ENCODE measurements at places on chromosomes 12 and 14.
A peak's percentile ranks its signal among the peaks of the same experiment; 100 is the strongest.

- no peak for DNase-seq
Observed at GRCh38 chr14:101564819-101565698, 3.8 kb downstream of the DIO3 start.

- DNase-seq = peak; percentile 68
Observed at GRCh38 chr14:34018564-34019244, 67.8 kb upstream of the EGLN3 start.

- DNase-seq = no peak
Observed at GRCh38 chr12:69354556-69355187, 4.9 kb upstream of the YEATS4 start.

DNA sequence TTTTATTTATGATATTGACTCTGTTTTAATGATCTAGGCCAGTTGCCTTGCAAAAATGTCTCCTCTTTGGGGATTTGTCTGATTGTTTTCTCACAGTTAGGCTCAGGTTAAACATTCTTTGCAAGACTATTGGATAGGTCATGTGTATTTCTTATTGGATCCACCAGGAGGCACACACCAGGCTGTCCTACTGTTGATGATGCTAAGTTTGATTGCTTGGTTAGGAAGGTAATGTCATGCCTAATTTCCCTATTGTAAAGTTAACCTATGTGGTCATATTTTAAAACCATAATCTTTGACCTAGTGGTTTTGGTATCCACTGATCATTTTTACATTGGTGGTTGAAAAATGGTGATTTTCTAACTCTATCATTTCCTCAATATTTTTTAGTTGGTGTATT lies 137.1 kb downstream of the BRMS1L start:
- DNase-seq = no peak

DNA sequence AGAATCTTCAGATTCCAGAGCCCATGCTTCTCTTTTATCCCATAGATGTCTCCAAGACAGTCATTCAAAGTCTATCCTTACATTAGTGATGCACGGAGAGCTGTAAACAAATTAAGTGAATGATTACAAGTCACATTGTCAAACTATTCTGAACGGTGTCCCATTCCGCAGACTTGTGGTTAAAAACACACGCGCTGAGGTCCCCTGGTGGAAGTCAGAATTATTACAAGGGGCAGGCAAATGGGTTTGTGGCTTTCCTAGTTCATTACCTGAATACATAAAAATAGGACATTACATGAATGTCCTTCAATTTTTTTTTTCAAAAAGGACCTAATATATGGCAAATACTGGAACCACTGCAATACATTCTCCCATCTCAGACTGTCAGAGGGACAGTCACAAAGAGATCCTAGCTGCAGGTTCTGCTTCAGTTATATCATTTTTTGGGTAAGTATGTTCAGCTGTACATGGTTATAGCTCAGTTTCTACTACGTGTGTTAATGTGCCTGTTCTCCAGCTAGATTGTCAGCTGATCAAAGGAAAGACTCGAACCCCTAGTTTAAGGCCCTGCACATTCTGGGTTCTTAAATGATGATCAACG lies 53.1 kb upstream of the STON2 start:
- DNase-seq = peak; percentile 79

GRCh38 chr14:58747181-58747580 lies 109.4 kb downstream of the DACT1 start:
- DNase-seq = peak; percentile 49

DNA sequence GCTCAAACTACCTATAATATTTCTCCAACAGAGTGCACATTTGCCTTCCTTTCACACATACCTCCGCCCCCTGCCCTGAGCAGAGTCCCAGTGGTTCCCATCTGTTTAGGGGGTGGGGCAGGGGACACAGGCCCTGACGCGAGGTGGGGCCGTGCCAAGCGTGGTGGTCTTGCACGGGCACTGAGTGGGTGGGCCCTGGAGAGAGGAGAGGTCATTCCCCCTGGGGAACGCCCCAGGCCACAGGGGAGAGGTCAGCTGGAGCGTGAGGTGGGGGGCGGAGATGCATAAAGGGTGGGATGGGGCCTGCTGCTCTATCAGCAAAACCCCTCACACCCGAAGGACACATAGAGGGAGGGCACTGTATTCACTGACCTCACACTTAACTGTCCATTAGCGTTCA lies 441.9 kb downstream of the TMEM121 start:
- no peak for DNase-seq

DNA sequence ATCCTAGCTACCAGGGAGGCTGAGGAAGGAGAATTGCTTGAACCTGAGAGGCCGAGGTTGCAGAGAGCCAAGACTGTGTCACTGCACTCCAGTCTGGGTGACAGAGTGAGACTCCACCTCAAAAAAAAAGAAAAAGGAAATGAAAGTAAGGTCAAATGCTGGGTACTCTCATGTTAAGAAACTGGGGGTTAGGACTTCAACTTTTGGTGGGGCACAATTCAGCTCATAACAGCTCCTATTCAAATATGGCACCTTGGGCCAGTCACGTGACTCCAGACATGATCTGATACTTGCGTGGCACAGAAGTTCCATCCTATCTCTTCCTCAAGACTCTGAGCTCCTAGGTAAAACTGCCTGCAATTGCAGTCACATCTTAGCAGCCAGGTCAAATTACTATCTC lies 142.7 kb downstream of the EGLN3 start:
- DNase-seq = no peak

DNA sequence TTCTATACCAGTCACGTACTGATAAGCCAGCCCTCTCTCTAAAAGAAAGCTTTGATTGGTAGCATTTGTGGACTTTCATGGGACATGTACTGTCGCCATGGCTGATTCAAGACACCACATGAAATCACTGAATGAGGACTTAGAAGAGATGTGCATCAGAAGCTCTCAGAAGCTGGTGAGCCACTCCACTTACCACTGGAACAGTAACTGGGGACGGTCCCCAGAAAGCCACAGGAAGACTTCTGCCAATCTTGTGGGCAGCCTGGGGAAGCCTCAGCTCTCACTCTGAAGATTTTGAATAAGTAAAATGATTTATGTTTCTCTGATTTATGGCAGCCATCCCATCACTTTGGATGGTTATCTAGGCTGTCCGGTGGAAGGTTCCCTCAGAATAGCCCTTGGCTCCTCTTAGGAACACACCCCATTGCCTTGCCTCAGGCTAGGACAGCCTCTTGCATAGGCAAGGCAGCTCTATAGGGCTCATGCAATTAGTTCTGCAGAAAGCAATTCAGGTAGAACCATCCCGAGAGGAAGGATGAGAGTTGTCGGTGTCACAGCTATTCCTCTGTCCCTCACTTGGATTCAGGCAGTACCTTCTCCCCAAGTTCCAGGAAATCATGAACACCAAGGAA lies 9.8 kb downstream of the DHRS1 start:
- DNase-seq = no peak

- no peak for DNase-seq
Observed at GRCh38 chr12:106030210-106031071, 108.3 kb downstream of the NUAK1 start.

DNA sequence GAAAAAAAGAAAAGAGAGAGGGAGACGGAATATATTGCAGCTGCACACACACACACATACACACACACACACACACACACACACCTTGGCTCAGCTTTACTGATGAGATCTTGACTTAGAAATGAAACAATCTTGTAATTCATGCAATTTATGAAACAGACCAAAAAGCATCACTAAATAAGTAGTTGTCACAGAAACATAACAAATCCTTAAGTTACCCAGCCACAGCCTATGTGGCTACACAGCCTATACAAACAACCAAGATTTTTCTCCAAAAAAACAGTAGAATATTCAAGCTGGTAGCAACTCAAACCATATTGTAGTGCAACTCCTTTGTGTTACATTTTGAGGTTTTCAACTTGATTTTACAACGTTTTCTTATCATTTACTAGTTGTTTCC lies 37.9 kb upstream of the GNG2 start:
- DNase-seq = no peak

- no peak for DNase-seq
Observed at GRCh38 chr12:26741584-26742227, 91.3 kb downstream of the ITPR2 start.
